ENCODE measurements at places on chromosomes 13 and 19. TPM values are rescaled to one million over a fixed set of nuclear protein-coding genes. Genes with fewer than 3 reads are reported as not detected.

FCGBP gene
- total RNA-seq = 3.8 TPM

DNAJC15 gene
- 19.8 TPM for total RNA-seq

CEACAM5 gene
- 2.2 TPM for total RNA-seq

- no peak overlapping the region for H3K27ac ChIP-seq
- peaks cover 61% of the 10 kb centered on the region for H3K36me3 ChIP-seq
- no peak overlapping the region for H3K4me3 ChIP-seq
- DNase-seq = no peak
- peaks cover 15% of the 10 kb centered on the region for H3K4me1 ChIP-seq
- H3K27me3 ChIP-seq = no peaks in the 10 kb centered on the region
Measured at GRCh38 chr19:29609636-29610035, 3.6 kb downstream of the POP4 start.

DNA sequence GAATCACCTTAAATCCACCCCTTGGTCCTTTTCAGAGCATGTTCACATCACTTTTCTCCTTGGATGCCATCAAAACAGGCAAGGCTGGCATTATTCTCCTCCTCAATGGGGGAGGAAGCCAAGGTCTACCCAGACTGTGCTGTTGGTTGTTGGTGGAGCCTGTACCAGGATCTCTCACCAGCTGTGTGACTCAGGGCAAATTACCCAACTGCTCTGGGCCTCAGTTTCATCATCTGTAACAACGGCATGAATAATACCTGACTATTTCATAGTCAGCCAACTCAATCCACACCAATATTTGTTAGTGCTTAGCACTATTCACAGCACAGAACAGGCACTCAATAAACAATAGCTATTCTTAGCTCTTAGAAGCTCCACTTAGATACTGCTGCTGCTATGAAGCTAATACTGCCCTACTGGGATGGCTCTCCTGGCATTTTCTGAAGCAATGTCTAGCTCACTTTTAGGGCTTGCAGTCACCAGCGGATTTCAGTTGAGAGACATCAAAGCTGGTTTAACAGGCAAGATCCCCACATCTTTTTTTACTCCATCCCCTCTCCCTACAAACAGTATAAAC, 116.9 kb downstream of the CCNA1 start:
- H3K27ac ChIP-seq = no peak overlapping the region
- H3K4me1 ChIP-seq = no peaks in the 10 kb centered on the region
- no peak for DNase-seq
- H3K27me3 ChIP-seq = no peaks in the 10 kb centered on the region
- no peak overlapping the region for H3K4me3 ChIP-seq

- no peak overlapping the region for H3K4me3 ChIP-seq
- DNase-seq = no peak
- H3K27me3 ChIP-seq = no peaks in the 10 kb centered on the region
- no peak overlapping the region for H3K27ac ChIP-seq
- no peaks in the 10 kb centered on the region for H3K36me3 ChIP-seq
Measured at GRCh38 chr19:8697671-8698432, 743 bp downstream of the ACTL9 start.

- H3K36me3 ChIP-seq = peaks cover 8% of the 10 kb centered on the region
- DNase-seq = no peak
- H3K4me1 ChIP-seq = peaks cover 18% of the 10 kb centered on the region
- no peaks in the 10 kb centered on the region for H3K27me3 ChIP-seq
- peak overlapping the region; percentile 40 for H3K4me3 ChIP-seq
Measured at GRCh38 chr19:38735257-38735686, 9.0 kb downstream of the CAPN12 start.
